ENCODE measurements at places on chromosomes 2 and 18. TPM values are rescaled to one million over a fixed set of nuclear protein-coding genes. Genes with fewer than 3 reads are reported as not detected.

DNA sequence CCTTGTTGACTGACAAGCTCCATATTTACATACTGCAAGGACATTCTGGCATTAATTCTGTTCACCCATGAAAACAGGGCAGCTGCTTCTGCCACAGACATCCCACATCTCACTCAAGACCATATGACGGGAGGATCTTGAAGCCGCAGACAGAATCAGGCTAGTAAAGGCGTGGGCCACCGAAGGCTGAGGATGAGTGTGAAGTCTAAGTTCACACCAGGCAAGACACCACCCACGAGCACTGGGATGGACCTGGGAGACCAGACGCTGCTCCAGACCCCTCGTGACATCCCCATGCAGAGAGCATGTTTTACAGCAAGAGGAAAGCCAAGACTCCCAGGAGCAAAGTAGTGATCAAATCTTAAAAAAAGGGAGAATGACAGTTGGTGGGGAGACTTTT lies 3.2 kb downstream of the FHL2 start:
- no peaks in the 10 kb centered on the region for H3K27me3 ChIP-seq
- H3K36me3 ChIP-seq, result no peaks in the 10 kb centered on the region
- H3K4me3 ChIP-seq, result no peak overlapping the region
- no peak for DNase-seq

GRCh38 chr2:309954-310510 lies 22.1 kb upstream of the ALKAL2 start:
- no peak overlapping the region for H3K27ac ChIP-seq
- H3K4me3 ChIP-seq, result no peak overlapping the region
- H3K4me1 ChIP-seq, result no peaks in the 10 kb centered on the region

- peaks cover 18% of the 10 kb centered on the region for H3K4me1 ChIP-seq
- no peak overlapping the region for H3K4me3 ChIP-seq
- no peaks in the 10 kb centered on the region for H3K27me3 ChIP-seq
- DNase-seq, result no peak
- H3K27ac ChIP-seq, result no peak overlapping the region
Measured at GRCh38 chr2:16014802-16015201, 74.5 kb downstream of the MYCN start.

DNA sequence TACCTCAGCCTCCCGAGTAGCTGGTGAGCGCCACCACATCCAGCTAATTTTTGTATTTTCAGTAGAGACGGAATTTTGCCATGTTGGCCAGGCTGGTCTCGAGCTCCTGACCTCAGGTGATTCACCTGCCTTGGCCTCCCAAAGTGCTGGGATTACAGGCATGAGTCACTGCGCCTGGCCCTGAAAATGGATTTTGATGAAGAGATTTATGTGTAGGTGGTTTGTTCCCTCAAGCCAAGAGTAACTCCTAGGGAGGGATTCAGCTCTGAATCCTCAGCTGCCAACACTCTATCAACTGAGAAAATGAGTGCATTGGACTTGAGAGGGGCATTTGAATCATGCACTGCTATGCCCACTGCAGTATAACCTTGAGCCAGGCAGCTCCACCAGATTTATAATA lies 17.5 kb upstream of the LIPG start:
- no peaks in the 10 kb centered on the region for H3K36me3 ChIP-seq
- no peak overlapping the region for H3K4me3 ChIP-seq
- H3K27me3 ChIP-seq, result no peaks in the 10 kb centered on the region
- no peak overlapping the region for H3K27ac ChIP-seq
- H3K4me1 ChIP-seq, result no peaks in the 10 kb centered on the region

The TWIST2 gene
- not detected for total RNA-seq

The SLC14A1 gene
- total RNA-seq, result not detected

The GALR1 gene
- not detected for total RNA-seq

GRCh38 chr2:17517481-17518211 lies 594 bp downstream of the RAD51AP2 start:
- no peak for DNase-seq
- H3K4me1 ChIP-seq, result no peaks in the 10 kb centered on the region
- H3K27me3 ChIP-seq, result no peaks in the 10 kb centered on the region
- no peak overlapping the region for H3K27ac ChIP-seq
- no peaks in the 10 kb centered on the region for H3K36me3 ChIP-seq

The NOSTRIN gene
- total RNA-seq, result 9.6 TPM

DNA sequence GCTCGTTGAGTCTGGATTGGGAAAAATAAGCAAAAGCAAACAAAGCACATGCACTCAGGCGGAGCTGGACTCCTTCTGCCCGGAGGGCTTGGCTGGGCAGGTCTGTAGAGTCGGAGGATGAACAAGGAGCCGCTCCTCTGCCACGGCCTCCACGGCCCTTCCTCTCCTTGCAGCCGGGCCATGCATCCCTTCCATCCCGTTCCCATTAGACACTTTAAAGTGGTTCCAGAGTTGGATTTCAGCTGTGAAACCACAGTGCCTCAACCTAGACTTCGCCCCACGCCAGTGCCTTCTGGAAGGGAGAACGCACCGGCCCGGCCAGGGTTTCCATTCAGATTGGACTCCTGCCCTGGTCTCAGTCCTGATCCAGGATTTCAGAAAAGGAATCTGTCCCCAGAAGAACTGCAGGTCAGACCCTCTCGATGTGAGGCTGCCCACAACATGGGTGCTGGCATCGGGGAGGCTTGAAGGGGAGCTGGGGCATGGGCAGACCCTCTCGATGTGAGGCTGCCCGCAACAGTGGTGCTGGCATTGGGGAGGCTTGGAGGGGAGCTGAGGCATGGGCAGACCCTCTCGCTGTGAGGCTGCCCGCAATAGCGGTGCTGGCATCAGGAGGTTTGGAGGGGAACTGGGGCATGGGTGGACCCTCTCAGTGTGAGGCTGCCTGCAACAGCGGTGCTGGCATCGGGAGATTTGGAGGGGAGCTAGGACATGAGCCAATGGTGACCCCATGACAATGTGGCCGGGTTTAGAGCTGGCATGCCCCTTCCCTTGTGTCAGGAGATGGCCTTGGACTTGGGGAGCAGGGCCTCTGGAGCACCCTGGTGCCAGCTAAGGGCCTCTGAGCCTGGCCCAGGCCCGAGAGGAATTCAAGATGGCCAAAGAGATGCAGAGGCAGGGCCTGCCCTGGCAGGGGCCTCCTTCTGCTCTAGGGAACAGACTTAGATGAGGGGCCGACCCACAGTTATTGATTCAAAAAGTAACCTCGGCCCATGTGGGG lies 304.5 kb downstream of the NDUFA10 start:
- peak; percentile 5 for DNase-seq
- no peak overlapping the region for H3K27ac ChIP-seq
- no peaks in the 10 kb centered on the region for H3K36me3 ChIP-seq
- H3K27me3 ChIP-seq, result no peaks in the 10 kb centered on the region
- no peaks in the 10 kb centered on the region for H3K4me1 ChIP-seq
- H3K4me3 ChIP-seq, result no peak overlapping the region

The ZNG1B gene
- total RNA-seq, result 46.7 TPM

DNA sequence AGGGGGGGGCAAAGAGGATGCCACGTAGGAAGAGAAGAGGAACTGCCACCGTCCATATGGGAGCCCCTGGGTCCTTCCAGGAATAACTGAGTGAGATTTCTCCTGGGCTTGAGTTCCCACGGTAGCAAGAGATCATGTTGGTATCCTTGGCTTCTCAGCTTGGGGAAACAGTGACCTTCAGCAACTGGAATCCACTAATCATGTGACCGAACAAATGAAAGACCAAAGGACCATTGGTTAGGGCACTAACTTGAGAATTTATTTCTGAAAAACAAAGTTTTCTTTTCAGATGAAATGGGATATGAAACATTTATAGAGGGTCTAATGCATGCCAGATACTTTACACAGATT lies 259.4 kb upstream of the ID2 start:
- no peaks in the 10 kb centered on the region for H3K36me3 ChIP-seq
- H3K4me3 ChIP-seq, result no peak overlapping the region
- DNase-seq, result no peak
- no peaks in the 10 kb centered on the region for H3K4me1 ChIP-seq
- no peaks in the 10 kb centered on the region for H3K27me3 ChIP-seq

The PRKAG3 gene
- total RNA-seq, result not detected

The ABCG5 gene
- not detected for total RNA-seq

GRCh38 chr2:42809819-42810120 lies 17.4 kb upstream of the HAAO start:
- peak; percentile 89 for DNase-seq
- no peaks in the 10 kb centered on the region for H3K36me3 ChIP-seq
- H3K27ac ChIP-seq, result peak overlapping the region; percentile 94
- H3K27me3 ChIP-seq, result no peaks in the 10 kb centered on the region

- H3K4me3 ChIP-seq, result peak within 1 kb of the TSS; percentile 84
- H3K27me3 ChIP-seq, result no peaks in the 10 kb centered on the region
- peaks cover 6% of the 10 kb centered on the region for H3K4me1 ChIP-seq
- peak within 1 kb of the TSS; percentile 64 for H3K27ac ChIP-seq
- H3K36me3 ChIP-seq, result no peaks in the 10 kb centered on the region
Measured at GRCh38 chr18:21704603-21705364, at the start of gene ABHD3. Gene ABHD3 (minus strand): TSS chr18:21704774. CDS start chr18:21704665, 109 bp downstream.

- no peak overlapping the region for H3K27ac ChIP-seq
- no peaks in the 10 kb centered on the region for H3K4me1 ChIP-seq
- no peak overlapping the region for H3K4me3 ChIP-seq
- H3K36me3 ChIP-seq, result no peaks in the 10 kb centered on the region
Measured at GRCh38 chr2:172623249-172623965, 67.5 kb downstream of the PDK1 start.

DNA sequence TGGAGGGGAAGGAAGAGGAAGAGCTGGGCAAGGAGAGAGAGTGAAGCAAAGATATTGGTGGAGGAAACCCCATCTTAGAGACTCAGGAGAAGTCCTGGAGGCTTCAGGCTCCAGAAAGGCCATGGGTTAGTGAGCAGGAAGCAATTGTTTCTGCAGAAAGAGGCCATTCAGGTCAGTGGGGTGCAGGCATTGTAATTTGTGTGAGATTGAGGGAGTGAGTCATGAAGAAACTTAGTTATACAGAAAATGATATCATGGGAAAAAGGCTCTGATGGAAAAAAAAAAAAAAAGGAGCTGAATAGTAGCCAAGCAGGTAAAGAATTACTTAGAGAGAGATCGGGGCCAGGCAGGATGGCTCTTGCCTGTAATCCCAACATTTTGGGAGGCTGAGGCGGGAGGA lies 4.0 kb downstream of the EMILIN2 start:
- DNase-seq, result no peak
- peaks cover 45% of the 10 kb centered on the region for H3K4me1 ChIP-seq
- no peak overlapping the region for H3K4me3 ChIP-seq
- no peaks in the 10 kb centered on the region for H3K36me3 ChIP-seq
- H3K27ac ChIP-seq, result peak overlapping the region; percentile 49
- no peaks in the 10 kb centered on the region for H3K27me3 ChIP-seq

DNA sequence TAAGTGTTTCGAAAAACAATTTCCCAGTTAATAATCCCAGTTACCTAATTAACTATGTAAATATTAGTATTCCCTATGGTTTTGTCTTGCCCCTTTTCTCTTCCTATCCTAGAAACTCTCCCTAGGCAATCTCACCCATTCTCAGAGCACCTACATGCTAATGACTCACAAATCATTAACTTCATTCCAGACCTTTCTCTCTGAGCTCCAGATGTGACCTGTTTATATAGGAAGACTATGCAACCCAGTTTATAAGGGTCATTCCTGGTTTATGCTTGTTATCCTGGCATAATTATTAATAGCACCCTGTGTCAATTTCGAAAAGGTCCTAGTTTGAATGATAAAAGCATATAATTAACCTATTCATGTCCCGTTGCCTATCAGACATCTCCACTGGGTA lies 14.8 kb upstream of the SERTAD2 start:
- H3K4me1 ChIP-seq, result no peaks in the 10 kb centered on the region
- no peak overlapping the region for H3K4me3 ChIP-seq
- H3K36me3 ChIP-seq, result no peaks in the 10 kb centered on the region
- H3K27ac ChIP-seq, result no peak overlapping the region

- peaks cover 2% of the 10 kb centered on the region for H3K36me3 ChIP-seq
- no peak overlapping the region for H3K4me3 ChIP-seq
- no peak overlapping the region for H3K27ac ChIP-seq
- H3K4me1 ChIP-seq, result peaks cover 7% of the 10 kb centered on the region
- no peaks in the 10 kb centered on the region for H3K27me3 ChIP-seq
- DNase-seq, result no peak
Measured at GRCh38 chr2:73238149-73238548, 4.0 kb downstream of the CCT7 start.

The REG3G gene
- not detected for total RNA-seq

- DNase-seq, result no peak
- peaks cover 10% of the 10 kb centered on the region for H3K4me1 ChIP-seq
- peak overlapping the region; percentile 54 for H3K27ac ChIP-seq
- no peak overlapping the region for H3K4me3 ChIP-seq
Measured at GRCh38 chr18:45835057-45835636, 9.7 kb downstream of the SIGLEC15 start.

The GULP1 gene
- 32.4 TPM for total RNA-seq

DNA sequence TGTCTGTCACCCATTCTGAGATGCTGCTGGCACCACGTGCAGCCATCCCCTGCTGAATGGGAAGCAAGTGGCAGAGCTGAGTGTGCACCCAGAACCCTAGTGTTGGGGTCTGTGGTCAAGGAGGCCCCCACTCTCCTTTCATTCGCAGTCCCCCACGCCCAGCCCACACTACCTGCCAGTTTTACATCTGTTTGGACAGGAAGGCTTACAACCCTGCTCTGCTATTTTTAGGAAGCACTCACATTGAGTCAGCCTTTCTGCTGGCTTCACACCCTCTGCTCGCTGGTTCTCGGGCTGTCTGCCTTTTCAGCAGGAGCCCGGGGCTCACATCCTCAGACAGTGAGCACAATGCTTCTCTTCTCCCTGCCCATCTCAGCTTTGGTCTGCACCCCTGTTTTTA lies 10.7 kb upstream of the ADCY3 start:
- H3K27ac ChIP-seq, result no peak overlapping the region
- H3K4me3 ChIP-seq, result no peak overlapping the region
- no peaks in the 10 kb centered on the region for H3K36me3 ChIP-seq
- DNase-seq, result no peak

GRCh38 chr2:170252414-170252813 lies 74.5 kb downstream of the MYO3B start:
- no peak overlapping the region for H3K4me3 ChIP-seq
- H3K27me3 ChIP-seq, result no peaks in the 10 kb centered on the region
- H3K36me3 ChIP-seq, result no peaks in the 10 kb centered on the region
- no peak for DNase-seq
- no peak overlapping the region for H3K27ac ChIP-seq

DNA sequence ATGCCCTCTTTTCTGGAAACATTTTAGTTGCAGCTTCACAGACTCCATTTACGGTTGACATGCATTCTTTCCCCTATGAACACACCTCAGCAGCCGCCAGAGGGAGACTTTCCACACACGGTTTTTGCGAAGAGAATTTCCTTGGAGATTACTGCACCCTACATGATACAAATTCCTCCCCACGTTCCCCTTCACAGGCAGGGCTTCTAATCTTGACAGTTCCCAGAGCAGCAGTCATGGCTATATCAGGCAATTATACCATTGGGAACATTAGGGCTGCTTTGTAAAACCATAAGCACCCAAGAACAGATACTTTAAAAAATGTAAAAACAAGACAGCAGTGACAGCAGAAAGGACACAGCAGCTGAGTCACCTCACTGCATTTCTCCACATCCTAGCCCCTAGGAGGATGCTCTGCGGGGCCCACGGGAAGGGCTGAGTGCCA lies 253.8 kb downstream of the TGIF1 start:
- no peaks in the 10 kb centered on the region for H3K36me3 ChIP-seq
- no peaks in the 10 kb centered on the region for H3K4me1 ChIP-seq
- no peaks in the 10 kb centered on the region for H3K27me3 ChIP-seq
- peak; percentile 67 for DNase-seq
